ENCODE measurements at places on chromosomes 12 and 14. TPM values are rescaled to one million over a fixed set of nuclear protein-coding genes. Genes with fewer than 3 reads are reported as not detected.

The GPRC5A gene
- 40.1 TPM for total RNA-seq

The TEDC1 gene
- 7.8 TPM for total RNA-seq

The NTF3 gene
- 0.88 TPM for total RNA-seq

The ZNF891 gene
- 5.7 TPM for total RNA-seq

The GPR65 gene
- 1.0 TPM for total RNA-seq

The SERPINA3 gene
- 1,497 TPM for total RNA-seq

The RERGL gene
- total RNA-seq: 1.4 TPM

The SLC6A15 gene
- total RNA-seq: 2.0 TPM

DNA sequence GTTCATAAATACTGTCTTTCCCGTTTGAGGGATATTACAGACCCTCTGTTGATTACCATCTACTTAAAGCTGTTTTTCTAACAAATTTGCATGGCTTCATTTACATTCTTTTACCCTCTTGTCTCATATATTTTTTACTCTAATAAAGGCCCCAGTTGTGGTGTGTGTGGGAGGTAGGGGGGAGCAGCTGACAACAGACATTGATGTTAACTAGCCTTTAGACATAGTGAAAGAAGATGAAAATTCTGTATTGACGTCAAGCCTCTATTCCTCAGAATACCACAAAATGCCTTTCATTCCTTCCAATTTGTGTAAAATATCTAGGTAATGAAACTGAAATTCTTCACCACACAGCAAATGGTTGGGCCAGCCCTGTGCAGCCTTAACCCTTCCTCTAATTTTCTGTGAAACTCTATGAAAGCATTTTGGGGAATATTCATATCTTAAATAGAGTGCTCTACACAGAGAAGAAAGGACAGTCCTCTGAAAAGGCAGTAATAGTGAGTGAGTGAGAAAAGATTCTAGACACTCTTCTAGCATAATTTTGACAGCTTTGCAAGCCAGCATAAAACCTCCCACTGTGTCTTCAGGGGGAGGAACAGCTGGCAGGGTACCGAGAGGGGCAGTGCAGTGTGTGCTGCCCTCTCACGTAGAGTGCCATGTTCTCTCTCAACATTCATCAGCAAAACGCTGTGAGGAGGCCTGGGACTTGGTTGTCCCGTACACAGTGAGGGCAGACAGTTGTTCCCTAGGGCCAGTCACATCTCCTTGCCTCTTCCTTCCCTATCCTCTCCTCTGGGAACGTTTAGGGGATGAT, 20.1 kb upstream of the CERS5 start:
- H3K27me3 ChIP-seq: no peaks in the 10 kb centered on the region
- peaks cover 6% of the 10 kb centered on the region for H3K4me1 ChIP-seq
- H3K27ac ChIP-seq: peak overlapping the region; percentile 91
- no peak for DNase-seq
- H3K36me3 ChIP-seq: no peaks in the 10 kb centered on the region

DNA sequence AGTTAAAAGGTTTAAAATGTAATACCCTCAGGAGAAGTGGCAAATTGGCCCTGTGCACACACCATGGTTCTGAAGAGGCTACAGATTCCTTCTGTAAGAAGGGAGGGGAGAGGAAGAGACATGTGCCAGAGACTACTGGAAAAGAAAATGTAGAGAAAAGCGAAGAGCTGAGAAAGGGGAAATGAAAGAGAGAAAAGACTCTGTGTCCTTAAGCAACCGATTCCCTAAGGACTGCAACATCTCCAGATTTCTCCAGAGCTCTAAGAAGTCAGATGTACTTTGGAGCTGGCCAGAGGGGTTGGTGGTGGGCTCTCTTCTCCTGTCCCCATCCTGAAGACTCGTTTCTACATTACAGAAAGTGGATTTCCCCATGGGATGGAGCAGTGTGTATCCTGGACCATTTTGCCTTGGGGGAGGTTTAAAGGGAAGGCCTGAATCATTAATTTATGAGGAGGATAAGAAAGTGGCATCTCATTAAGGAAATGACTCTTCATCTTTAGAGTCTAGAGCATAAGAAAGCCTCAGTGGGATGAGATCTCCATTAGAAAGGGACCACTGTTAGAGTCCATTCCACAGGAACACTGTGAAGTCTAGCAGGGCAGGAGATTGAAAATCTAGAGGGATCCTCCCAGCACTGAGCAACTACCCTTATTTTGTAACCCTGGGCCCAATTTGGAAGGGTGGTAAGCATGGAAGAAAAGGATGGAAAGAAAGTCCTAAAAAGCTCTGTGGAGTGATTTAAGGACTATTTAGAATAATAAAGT, 45.5 kb upstream of the FUT8 start:
- no peak overlapping the region for H3K27ac ChIP-seq
- H3K36me3 ChIP-seq: no peaks in the 10 kb centered on the region
- DNase-seq: no peak

GRCh38 chr14:96062010-96062409, 22.8 kb downstream of the C14orf132 start:
- DNase-seq: no peak
- H3K4me1 ChIP-seq: no peaks in the 10 kb centered on the region
- no peak overlapping the region for H3K4me3 ChIP-seq

GRCh38 chr12:123141615-123142517, 9.0 kb downstream of the PITPNM2 start:
- no peaks in the 10 kb centered on the region for H3K27me3 ChIP-seq
- no peak overlapping the region for H3K4me3 ChIP-seq
- DNase-seq: no peak
- H3K36me3 ChIP-seq: no peaks in the 10 kb centered on the region
- H3K27ac ChIP-seq: peak overlapping the region; percentile 35
- H3K4me1 ChIP-seq: no peaks in the 10 kb centered on the region

- no peaks in the 10 kb centered on the region for H3K4me1 ChIP-seq
- no peaks in the 10 kb centered on the region for H3K36me3 ChIP-seq
- H3K4me3 ChIP-seq: no peak overlapping the region
- H3K27me3 ChIP-seq: peaks cover 11% of the 10 kb centered on the region
These were observed 57.9 kb downstream of the FZD10 start for GRCh38 chr12:130219929-130220705.

DNA sequence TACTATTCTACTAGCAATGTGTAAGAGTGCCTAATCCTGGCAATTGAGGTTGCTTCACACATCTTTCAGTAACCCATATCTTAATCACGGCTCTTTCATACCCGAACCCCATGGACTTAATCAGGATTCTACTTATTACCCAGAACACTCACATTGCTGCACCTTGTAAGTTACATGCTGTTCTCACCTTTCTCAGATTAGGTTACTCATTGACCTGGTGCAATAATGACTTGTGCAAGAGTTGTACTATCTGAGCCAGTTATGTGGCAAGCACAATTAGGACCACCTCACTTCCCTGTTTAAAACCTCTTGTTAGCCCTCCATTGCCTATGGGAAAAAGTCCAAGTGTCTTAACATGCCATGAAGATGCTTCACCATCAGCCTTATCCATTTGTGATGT, 306.7 kb upstream of the E2F7 start:
- H3K36me3 ChIP-seq: no peaks in the 10 kb centered on the region
- no peak overlapping the region for H3K27ac ChIP-seq
- no peaks in the 10 kb centered on the region for H3K27me3 ChIP-seq
- H3K4me3 ChIP-seq: no peak overlapping the region
- no peaks in the 10 kb centered on the region for H3K4me1 ChIP-seq
- no peak for DNase-seq

DNA sequence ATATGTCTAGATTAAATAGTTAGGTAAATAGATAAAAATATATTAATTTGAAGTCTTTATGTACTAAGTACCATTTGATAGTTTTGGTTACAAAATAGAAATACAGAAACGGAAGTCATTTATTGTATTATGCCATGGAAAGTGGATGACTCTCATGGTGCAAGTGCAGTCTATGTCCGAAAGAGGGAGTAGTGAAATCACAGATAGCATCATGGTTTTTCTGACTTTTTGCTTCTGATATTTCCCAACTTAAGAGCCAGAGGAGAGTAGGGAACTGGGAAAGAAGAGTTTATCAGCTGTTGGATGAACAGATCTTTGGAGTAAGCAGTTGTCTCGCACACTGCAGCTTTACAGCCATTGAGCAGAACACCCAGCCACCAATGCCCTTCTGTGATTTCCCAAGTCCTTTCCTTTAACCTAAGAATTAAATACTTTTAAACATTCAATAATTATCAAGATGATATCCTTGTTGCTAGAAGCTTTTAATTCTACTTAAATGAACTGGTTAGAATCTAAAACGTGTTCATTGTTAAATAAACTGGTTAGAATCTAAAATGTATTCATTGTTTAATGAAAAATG, 18.4 kb upstream of the SRGAP1 start:
- H3K27me3 ChIP-seq: no peaks in the 10 kb centered on the region
- H3K4me3 ChIP-seq: no peak overlapping the region
- DNase-seq: no peak
- H3K27ac ChIP-seq: no peak overlapping the region
- no peaks in the 10 kb centered on the region for H3K36me3 ChIP-seq

DNA sequence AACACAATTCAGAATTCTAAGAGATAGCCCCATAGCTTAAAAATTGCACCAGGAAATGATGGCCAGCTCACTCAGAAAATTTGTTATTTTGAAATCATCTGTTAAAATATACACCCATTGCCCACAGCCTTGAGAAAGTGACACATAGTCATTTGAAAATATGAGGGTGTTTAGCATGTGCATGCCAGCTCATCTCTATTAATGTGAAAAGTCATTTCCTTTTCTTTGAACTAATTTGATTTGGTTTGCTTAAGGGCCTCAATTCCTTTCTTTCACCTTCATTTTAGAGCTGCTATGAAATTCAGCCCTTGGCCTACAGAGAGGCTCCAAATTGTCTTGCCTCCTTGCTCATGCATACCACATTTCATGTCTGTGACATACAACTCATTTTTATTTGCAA, 241.4 kb downstream of the PHLDA1 start:
- H3K4me3 ChIP-seq: no peak overlapping the region
- no peak overlapping the region for H3K27ac ChIP-seq
- H3K36me3 ChIP-seq: no peaks in the 10 kb centered on the region
- H3K27me3 ChIP-seq: no peaks in the 10 kb centered on the region

- H3K27ac ChIP-seq: no peak overlapping the region
- H3K27me3 ChIP-seq: no peaks in the 10 kb centered on the region
- no peaks in the 10 kb centered on the region for H3K36me3 ChIP-seq
- H3K4me1 ChIP-seq: no peaks in the 10 kb centered on the region
- no peak overlapping the region for H3K4me3 ChIP-seq
- no peak for DNase-seq
These were observed 172.1 kb downstream of the ETNK1 start for GRCh38 chr12:22796941-22797630.

GRCh38 chr12:107501681-107502080, 183.9 kb upstream of the PWP1 start:
- no peaks in the 10 kb centered on the region for H3K27me3 ChIP-seq
- no peaks in the 10 kb centered on the region for H3K36me3 ChIP-seq
- H3K27ac ChIP-seq: no peak overlapping the region
- DNase-seq: no peak
- H3K4me3 ChIP-seq: no peak overlapping the region
- no peaks in the 10 kb centered on the region for H3K4me1 ChIP-seq

All from breast epithelium (tissue), 4 donors.